Activated CD8-positive, alpha-beta memory T cell treated with anti-CD3 and anti-CD28 coated beads for 1 hour (primary cell): ENCODE measurements at places on chromosomes 4 and X.

GRCh38 chr4:140811429-140811828 lies 55.2 kb upstream of the TBC1D9 start:
- no peak for DNase-seq

GRCh38 chr4:176217510-176217909 lies 22.1 kb upstream of the SPATA4 start:
- DNase-seq, result no peak

DNA sequence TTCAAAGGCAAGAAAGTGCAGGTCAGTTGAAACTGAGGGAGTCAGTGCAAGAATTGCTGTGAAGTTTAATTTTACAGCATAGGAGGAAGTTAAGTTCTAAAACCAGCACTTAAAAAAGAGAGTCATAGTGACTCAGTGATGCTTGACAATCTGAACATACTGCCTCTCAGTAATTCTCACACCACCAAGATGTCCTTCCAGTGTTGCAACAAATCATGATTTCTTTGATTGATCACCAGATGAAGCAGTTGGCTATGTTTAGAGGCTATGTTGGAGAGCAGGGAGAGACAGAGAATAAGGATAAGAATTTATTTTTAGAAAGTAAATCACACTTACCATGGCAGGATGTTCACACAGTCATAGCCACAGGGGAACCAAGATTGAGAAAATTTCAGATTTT lies 13.2 kb downstream of the TRIM2 start:
- no peak for DNase-seq

GRCh38 chr4:81963015-81963762 lies 410.6 kb downstream of the HNRNPD start:
- no peak for DNase-seq

DNA sequence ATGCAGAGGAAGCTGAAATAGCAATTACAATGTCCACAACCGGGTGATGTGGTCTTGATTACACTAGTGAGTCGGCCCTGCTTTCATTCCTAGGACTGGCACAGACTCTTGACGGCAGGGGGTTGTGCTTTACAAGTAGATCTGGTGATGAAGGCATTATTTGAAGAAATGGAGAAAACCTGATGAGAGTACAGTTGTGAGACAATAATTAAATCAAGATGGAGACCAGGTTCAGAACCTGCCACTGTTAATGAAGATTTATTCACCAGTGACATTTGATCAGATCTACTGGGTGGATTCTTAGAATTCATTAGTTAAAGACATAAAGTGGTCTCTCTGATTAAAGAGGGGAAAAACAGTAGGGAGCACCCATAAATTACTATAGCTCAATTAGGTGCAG lies 747.2 kb downstream of the STPG2 start:
- DNase-seq, result no peak

DNA sequence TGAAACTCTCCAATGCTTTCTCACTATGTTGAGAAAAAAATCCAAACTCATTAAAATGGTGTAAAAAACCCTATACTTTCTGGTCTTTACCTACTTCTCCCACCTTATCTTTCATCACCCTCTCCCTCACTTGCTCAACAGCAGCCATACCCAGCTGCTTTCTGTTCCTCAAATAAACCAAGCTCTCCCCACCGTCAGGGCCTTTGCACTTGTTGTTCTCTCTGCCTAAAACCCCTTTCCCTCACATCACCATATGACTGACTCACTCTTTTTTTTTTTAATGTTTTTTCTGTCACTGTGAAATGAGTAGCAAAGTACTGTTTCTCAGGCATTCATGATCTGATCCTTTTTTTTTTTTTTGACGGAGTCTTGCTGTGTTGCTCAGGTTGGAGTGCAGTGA lies 122.3 kb upstream of the TMEM164 start:
- no peak for DNase-seq

DNA sequence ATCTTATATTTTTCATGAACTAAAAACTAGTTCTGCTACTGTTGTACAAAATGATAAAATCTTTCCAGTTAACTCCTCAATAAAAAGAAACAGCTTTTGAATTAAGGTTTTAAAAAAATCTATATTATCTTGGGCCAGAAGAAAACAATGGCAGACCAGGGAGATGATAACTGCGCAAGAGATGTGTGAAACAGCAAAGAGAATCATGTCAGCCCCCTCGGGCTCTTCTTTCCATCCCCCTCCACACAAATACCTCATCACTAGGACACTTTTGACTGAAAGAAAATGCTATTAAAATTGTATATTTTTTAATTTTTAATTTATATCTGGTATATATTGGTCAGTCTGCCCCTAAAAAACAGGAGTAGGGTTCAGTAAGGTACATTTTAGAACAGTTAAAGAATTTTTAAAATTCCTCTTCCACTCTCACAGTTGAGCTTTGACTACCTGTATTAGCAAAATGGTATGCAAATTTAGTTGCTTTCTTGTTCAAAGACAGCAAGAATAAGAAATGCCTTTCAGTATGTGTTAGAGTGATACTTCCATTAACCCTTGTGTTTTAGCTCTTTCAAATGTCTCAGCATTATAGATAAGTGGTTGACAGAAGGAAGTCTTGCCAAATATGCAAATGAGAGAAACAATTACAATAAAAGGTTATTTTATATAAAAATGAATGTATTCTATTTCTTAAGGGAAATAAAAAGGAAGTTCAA lies 36.4 kb upstream of the LCORL start:
- DNase-seq, result no peak

- no peak for DNase-seq
Measured at GRCh38 chr4:179485781-179486180, 2043.5 kb upstream of the AGA start.

DNA sequence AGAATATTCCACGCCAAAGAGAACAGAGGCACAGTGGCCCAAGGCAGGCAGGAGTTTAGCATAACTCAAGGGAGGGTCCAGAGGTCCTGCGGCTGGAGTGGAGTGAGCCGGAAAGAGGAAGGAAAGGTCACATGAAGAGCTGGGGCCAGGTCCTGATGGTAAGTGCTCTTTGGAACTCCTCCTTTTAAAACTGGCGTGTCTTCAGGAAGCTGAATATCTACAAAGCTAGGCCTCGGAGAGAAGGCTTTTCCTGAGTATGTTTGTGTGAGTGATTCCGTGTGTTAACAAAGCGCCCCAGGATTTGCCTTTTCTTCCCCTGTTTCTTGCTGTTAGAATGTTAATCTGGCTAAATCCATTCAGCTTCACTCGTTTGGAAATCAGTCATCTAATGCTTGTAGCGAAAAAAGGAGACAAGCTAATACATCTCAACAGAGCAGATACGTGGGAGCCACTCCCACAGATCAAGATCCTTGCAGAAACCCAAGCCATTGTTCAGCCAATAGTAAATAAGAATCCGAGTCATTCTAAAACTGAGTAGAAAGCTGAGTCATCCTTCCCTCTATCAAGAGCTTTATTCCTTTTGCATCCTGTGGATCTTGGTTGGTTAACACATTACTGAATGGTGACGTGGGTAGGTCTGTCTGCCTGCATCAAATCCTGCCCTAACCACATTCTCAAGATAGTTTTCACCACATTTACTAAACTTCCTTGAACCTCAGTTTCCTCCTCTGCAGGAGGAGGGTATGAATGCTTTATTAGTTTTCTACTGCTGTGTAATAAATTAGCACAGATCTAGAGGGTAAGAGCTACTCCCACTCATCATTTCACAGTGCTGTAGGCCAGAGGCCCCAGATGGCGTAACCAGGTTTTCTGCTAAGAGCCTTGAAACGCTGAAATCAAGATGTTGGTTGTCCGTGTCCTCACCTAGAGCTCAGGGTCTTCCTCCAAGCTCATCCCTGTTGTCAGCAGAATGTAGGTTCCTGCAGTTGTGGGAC lies 43.2 kb upstream of the RBM47 start:
- DNase-seq, result no peak

- no peak for DNase-seq
Measured at GRCh38 chr4:147865926-147866325, 134.0 kb downstream of the ARHGAP10 start.

- no peak for DNase-seq
Measured at GRCh38 chr4:3374667-3375066, 67.1 kb upstream of the HGFAC start.

GRCh38 chr4:139625482-139625881 lies 40.1 kb upstream of the MGST2 start:
- DNase-seq, result no peak

DNA sequence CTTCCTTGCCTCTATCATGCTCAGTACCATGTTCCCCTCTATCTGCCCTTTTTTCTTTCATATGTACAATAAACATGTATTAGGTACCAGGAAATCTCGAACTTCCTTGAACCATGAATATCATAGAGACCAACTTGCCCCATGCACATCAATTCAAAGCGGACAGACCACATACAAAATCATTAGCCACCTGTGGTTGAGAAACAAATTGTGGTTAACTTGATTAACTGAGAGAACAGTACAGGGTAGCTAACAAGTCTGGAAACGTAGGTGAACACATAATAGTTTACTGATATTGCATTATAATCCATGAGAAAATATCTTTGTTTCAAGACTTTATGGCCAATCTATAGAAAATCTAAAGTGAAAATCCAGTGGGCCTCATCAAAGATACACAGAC lies 8.2 kb downstream of the CASP3 start:
- DNase-seq, result no peak
